ENCODE measurements at places on chromosomes 2 and 18.

- no peak for DNase-seq
Measured at GRCh38 chr2:70069049-70069448, 18.2 kb upstream of the PCBP1 start.

DNA sequence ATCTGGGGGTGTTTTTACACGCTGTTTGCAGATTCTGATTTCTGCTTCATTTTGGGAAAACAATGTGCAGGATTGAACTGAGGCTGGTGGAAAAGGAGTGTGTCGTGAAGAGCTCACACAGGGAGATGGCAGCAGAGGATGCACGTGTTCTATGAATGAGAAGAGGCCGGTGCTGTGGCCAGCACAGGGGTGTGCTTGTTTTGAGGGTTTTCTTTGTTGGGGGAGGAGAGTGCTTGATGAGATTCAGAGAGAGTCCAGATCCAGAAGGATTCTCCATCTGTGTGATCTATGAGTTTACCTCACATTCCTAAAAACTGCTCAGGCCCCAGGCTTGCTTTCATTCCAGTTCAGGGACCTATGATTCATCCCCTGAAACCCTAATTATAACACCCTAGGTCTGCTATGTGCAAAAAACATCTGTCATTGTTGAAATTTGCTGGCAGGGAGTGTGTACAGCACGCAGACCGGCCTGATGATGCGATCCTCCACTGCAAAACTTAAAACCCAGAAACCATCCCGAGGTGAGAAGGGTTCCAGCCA, 12.1 kb downstream of the TGFA start:
- DNase-seq: no peak

GRCh38 chr2:104340879-104341828, 512.8 kb upstream of the POU3F3 start:
- no peak for DNase-seq

GRCh38 chr2:221267773-221268425, 304.2 kb downstream of the EPHA4 start:
- DNase-seq: no peak

- no peak for DNase-seq
Measured at GRCh38 chr2:183522489-183523266, 398.4 kb downstream of the NUP35 start.

GRCh38 chr2:139237023-139237422, 456.8 kb upstream of the NXPH2 start:
- DNase-seq: no peak

GRCh38 chr2:219002395-219003266, 9.4 kb upstream of the CRYBA2 start:
- DNase-seq: no peak

- DNase-seq: no peak
Measured at GRCh38 chr2:6921321-6921922, 4.2 kb downstream of the RNF144A start.

DNA sequence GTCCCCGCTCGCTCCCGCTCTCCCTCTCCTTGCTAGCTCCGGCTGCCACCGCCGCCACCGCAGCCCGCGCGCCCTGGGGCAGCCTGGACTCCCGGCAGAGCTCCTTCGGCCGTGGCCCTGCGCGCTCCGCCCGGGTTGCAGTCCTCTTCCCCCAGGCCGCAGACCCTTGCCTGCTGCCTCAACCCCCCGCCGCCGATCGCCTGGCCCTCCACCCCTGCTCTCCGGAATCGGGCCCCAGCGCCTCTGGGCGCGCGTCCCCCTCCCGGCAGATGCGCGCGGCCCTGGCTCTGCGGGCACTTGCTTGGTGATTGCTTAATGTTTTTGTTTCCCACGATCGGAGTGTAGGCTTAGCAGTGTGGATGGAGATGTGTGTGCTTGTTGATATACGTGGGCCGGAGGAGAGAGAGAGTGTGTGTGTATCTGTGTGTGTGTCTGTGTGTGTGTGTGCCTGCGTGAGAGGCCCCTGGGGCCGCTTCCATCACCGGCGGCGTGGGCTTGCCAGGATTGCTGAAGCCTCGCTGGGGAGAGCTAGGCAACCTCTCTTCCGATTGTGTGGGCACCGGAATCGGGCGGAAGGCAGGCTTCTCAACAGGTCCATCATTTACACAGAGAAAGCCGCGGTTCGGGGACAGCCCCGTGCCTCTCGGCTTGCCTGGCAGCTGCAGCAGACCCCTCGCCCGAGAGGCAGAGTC, 877 bp downstream of the INHBB start:
- DNase-seq: no peak

- DNase-seq: no peak
Measured at GRCh38 chr2:76612764-76613163, 902.0 kb upstream of the GCFC2 start.

DNA sequence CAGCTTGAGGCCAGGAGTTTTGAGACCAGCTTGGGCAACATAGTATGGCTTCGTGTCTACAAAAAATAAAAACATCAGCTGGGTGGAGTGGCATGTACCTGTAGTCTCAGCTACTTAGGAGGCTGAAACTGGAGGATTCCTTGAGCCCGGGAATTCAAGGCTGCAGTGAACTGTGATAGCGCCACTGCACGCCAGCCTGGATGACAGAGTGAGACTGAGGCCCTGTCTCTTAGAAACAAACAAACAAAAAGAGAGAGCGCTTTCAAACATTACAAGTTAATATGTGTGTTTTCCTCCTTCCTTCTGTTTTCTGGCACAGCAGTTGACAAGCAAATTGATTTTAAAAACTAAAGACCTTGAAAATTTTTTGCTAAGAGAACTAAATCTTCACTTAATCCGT, 9.9 kb downstream of the EPC2 start:
- DNase-seq: no peak

- no peak for DNase-seq
Measured at GRCh38 chr18:73636355-73636754, 511.3 kb downstream of the FBXO15 start.

- DNase-seq: no peak
Measured at GRCh38 chr18:8799596-8800441, 94.5 kb downstream of the MTCL1 start.

- no peak for DNase-seq
Measured at GRCh38 chr2:46239847-46240181, 57.4 kb upstream of the EPAS1 start.

- DNase-seq: peak; percentile 31
Measured at GRCh38 chr18:24187049-24187448, 48.2 kb downstream of the CABYR start.

- DNase-seq: no peak
Measured at GRCh38 chr2:122886479-122887145, 1131.2 kb downstream of the TSN start.

GRCh38 chr2:160417745-160418397, 75.7 kb downstream of the RBMS1 start:
- DNase-seq: no peak

DNA sequence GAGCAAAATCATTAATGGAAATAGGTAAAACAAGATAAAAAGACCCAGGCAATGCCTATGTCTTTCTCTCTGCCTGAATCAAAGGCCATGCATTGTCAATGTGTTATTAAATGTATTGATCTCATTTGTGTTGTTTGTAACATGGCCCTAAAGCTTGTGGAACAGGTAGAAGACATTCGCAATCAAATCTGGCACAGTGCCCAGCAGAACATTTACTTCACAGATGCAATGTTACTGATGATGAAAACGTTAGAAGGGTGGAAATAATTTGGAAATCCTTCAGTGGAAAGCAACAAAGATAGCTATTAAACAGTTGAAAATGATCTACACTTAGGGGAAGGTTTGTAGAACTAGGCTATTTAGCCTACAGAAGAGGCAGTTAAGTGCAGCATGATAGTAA, 368.2 kb downstream of the EPHA4 start:
- no peak for DNase-seq

DNA sequence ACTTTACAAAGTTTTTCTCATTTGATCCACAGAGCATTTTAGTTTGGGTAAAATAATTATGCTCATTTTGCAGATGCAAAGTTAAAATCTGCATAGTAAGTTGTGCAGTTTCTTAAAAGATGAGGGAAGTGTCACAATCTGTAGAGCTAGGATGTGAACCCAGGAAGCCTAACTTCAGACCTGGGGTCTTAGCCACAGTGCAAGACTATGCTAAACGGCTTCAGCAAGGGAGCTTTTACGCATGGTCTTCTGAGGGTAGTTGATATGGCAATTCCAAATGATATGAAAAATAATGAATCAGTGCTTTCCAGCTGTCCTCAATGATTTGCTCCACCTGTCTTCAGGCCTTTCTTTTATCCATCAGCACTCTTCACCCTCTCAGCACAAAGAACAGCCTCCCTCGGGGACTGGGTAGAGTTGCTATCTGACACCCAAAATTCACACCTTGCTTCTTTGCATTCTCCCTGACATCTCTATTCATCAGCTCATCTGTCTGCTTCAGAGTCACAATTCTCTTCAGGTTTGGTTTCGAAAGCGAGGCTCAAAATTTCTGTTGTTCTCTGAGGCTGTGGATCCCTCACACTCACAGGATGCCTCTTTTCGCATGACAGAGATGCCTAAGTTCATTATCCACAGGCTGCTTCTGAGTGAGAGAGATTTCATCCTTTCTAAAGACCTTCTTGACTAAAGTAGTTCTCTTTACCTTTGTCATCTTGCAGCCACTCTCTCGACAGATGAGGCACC, 302.5 kb downstream of the NRXN1 start:
- no peak for DNase-seq

GRCh38 chr2:24957221-24957620, 14.5 kb downstream of the DNAJC27 start:
- DNase-seq: no peak

DNA sequence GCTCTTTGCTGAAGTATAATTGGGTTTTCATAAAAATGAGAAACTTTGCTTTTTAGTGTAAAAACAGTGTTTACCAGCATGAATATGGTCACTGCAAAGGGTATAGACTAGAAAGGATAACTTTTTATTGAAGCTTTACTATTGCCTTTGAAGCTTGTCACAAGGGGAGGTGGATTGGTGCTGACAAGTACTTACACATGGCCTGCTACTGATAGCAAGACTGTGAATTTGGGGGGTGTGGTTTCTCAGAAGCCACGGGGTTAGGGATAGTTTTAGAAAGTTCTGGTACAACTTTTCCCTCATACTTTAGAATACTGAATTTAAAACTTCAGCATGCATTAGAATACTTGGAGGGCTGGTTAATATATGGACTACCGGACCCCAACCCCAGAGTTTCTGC, 294.1 kb downstream of the SOCS6 start:
- no peak for DNase-seq

GRCh38 chr2:6945087-6945813, 28.0 kb downstream of the RNF144A start:
- DNase-seq: peak; percentile 39

DNA sequence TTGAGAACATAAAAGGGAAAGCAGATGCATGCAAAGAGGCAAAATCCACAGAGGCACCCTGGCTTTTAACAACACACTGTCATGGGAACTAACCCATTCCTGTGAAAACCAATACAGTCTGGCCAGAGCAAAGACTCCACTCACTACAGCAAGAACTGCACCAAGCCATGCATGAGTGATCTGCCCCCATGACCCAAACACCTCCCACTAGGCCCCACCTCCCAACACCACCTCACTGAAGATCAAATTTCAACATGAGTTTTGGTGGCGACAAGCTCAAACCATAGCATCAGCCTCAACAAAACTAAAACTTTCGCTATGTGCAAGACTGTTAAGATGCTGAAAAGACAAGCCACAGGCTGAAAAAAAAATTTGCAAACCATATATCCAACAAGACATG, 162.8 kb downstream of the SMAD2 start:
- no peak for DNase-seq

DNA sequence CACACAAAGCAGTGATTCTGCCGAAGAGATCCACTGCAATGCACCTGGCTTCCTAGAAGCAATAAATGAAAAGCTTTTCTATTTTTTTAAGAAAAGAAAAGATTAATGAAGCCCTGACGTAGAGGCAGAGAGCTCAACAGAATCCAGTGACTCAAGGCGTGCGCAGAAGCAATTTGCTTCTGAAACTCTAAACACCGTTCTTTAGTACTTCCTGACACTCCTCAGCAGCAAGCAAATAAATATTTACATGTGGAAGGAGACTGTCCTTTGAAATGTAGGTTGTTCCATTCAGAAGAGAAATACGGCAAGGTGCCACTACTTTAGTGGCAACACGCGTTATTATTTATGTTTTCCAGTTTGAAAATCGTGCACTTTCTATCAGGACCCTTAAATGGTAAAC, 126.2 kb upstream of the ZNF516 start:
- no peak for DNase-seq
